ENCODE measurements at places on chromosomes 12 and 14.

GRCh38 chr14:72758420-72758819, 135.5 kb downstream of the DPF3 start:
- DNase-seq, result no peak

DNA sequence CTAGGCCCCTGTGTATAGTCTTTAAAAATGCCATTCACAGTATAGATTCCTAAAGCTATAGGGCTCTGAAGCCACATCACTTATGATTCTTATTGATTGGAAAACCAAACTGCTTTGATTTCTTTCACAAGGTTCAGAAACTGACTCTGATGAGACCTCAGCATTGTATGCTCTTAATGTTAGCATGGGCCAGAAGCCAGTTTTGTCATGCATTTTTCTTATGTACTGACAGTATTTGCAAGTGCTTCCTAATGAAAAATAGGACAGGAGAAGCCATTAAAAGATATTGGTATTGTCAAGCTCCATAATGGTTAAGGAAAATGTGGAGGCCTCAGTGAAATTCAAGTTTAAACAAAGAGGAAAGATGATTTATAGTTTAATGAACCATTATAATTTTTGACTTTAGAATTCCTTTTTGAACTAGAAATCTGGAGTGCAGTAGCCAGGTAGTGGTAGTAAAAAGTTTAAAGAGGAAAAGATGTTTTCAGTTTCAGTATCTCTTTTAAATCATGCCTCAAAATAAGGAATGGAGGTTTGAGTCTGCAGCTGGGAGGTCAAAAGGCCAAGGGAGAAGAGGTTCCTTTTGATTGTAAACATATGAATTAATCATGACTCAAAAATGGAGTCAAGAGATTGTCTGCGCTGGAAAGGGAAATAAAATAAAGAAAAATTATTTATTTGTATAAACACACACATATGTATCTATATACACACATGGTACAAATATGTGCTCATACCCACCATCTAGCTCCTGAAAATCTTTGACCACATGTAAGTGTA, 388.1 kb upstream of the PRICKLE1 start:
- no peak for DNase-seq

GRCh38 chr12:109927622-109928021, 27.5 kb downstream of the TCHP start:
- no peak for DNase-seq

GRCh38 chr14:105026033-105026785, 5.3 kb upstream of the CDCA4 start:
- no peak for DNase-seq

- DNase-seq, result no peak
Measured at GRCh38 chr14:96062506-96062905, 23.3 kb downstream of the C14orf132 start.
